ENCODE measurements at places on chromosomes 12 and 14.

DNA sequence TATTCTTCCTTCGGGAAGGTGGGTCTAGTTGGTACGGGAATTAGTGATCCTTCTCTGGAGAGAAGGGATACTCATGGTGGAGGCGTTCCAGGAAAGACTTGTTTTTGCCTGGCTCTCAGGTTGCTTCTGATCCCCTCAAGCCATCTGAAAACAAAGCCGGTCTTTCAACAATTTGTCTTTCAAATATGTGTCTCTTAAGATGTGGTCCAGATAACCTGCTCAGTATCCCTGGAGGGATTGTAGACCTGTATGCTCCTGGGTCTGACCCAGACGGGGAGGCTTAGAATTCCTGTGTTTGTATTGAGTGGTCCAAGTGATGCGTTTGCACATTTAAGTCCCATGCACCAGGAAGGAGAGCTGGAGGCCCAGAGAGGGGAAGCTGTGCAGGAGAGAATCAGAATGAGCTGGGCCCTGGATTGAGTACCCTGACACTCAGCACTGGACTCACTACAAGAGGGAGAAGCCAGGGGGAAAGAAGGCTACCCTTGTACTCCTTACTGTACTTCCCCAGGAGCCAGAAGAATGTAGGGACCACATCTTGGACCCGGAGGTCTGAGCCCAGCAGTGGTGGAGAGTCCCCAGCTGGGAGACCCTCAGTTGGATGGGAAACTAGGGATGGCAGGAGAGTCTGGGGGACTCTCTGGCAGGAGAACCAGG lies 40.4 kb downstream of the ERH start:
- DNase-seq = no peak

GRCh38 chr12:103751600-103751999 lies 89.4 kb downstream of the NT5DC3 start:
- DNase-seq = no peak

GRCh38 chr12:65462484-65462883 lies 184.0 kb downstream of the MSRB3 start:
- no peak for DNase-seq

- DNase-seq = no peak
These were observed 11.3 kb downstream of the NOS1 start for GRCh38 chr12:117350140-117350539.

DNA sequence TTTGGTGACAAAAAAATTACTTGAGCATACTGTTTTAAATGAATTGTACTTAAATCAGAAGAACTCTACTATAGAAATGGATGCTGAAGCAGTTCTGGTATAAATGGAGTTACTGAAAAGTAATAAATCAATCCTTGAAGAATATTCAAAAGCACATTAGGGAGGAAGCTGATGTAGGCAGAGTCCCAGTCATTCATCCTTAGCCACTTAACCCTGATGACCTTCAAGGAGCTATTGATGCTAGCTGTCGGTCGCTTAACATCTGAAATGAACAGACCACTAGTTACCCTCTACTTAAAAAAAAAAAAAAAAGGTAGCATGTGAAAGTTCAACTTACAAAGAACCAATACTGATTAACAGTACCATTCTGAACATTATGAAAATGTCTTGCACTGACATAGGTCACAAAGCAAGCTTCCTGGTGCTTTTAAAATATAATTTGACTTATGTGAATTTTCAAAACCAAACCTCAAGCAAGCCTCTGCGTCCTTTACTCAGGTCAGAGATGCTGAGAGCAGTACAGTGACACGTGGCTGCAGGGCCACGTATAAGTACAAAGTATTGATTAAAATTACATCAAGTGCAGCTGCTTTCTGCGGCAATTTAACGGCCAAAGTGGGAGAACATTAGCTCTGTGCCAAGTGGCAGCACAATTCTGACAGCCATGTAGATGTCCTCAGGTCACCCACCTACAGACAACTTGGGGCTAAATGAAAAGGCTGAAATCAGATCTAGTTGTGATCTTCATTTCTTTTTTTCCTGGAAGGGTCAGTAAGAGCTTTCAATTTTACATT lies 18.1 kb downstream of the PPM1H start:
- DNase-seq = no peak

GRCh38 chr14:72129291-72129690 lies 197.1 kb downstream of the RGS6 start:
- DNase-seq = no peak

DNA sequence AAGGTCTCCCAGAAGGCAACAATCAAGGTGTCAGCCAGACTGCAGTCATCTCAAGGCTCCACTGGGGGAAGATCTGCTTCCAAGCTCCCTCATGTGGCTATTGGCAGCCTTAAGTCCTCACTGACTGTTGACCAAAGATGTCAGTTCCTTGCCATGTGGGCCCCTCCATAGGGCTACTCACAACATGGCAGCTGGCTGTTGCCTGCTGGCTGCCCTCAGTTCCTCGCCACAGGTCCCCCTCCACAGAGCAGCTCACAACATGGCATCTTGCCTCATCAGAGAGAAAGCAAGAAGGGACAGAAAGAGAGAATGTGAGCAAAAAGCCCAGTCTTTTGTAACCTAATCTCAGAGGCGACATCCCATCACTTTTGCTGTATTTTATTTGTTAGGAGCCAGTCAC lies 34.4 kb upstream of the EGLN3 start:
- no peak for DNase-seq

All from putamen (tissue), 1 donor.